ENCODE measurements at places on chromosomes 13 and 19.
A peak's percentile ranks its signal among the peaks of the same experiment; 100 is the strongest.

DNA sequence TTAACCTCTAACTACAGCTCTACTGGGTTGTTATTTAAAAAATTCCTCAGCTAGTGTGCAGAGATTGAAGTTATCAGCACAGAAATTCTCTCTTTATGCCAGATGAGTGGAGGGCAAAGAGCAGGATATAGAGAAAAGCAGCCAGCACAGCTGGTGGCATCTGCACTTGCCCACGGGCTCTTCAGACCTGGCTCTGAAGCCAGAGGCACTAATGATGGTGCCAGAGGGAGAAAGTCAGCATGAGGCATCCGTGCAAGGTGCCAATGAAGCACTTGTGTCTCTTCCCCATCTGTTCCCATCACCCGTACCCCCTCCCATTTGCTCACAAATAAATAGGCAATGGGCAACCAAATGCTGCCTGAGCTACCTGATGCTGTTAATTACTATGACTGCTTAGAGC, 138.9 kb downstream of the OLFM4 start:
- DNase-seq: no peak

- no peak for DNase-seq
These were observed 448.2 kb downstream of the KCTD12 start for GRCh38 chr13:76438050-76438449.

DNA sequence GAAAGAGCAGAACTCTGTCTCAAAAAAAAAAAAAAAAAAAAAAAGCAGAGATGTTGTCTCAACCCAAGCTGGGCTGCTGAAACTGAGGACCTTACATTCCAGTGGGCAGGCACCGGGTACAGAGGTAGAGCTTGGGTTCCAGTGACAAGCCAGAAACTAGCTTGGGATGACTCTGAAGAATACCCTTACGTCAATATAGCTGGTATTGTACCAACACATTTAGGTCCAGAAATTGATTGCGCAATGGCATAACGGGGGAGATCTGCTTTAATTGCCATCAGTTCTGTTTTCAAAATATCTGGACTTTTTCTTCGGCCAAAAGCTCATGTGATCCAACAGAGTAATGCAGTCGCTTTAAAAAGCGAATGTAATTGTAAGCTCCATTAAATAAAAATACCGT, 103.1 kb upstream of the UBL3 start:
- no peak for DNase-seq

DNA sequence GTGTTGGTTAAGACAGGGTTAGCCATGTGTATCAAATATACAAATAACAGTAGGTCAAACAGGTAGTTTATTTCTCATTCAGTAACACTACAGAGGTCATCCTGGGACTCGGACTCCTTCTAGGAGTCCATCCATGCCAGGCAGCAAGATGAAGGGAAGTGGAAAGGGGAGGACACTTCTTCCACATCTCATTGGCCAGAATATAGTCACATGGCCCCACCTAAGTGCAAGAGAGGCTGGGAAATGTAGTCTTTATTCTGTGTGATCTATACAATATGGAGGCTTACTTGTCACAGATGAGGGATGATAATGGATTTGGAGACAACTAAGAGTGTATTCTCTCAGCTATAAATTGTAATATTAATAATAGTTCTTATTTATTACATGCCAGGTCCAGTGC, 31.1 kb downstream of the RDH8 start:
- no peak for DNase-seq

- no peak for DNase-seq
These were observed 618 bp downstream of the HAUS8 start for GRCh38 chr19:17074634-17075034.

DNA sequence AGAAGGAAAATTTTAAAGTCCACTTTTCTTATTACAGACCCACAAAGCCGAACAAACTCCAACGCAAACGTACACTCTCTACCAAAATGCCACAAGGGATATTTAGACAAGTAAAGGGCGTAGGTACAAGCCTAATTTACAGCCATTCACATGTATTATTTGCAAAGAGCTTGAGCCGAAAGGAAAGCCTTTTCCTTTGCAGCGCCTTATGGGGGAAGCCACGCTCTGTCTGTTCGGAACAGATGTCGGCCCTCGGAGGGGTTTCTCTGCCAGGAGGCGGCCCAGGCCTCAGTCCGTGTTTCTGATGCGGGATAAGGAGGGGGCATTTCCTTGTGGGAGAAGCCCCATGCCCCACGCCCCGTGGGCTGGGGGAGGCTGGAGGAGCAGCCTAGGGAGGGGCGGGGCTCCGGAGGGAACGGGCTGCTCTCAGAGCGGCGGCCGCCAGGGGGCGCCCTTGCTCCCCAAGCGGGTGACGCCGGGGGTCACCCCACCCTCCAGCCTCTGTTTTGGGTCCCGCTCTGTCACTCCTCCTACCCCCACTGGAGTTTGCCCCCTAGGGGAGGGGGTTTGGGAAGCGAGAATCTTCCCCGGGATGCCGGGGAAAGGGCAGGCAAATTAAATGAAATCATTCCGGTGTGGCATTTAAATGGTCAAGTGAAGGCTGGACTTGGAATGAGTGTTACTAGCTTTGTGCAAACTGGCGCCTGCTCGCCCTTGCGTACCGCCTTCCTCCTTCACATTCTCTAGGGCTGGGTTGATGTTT, 2.9 kb downstream of the HTR2A start:
- DNase-seq: peak; percentile 85

DNA sequence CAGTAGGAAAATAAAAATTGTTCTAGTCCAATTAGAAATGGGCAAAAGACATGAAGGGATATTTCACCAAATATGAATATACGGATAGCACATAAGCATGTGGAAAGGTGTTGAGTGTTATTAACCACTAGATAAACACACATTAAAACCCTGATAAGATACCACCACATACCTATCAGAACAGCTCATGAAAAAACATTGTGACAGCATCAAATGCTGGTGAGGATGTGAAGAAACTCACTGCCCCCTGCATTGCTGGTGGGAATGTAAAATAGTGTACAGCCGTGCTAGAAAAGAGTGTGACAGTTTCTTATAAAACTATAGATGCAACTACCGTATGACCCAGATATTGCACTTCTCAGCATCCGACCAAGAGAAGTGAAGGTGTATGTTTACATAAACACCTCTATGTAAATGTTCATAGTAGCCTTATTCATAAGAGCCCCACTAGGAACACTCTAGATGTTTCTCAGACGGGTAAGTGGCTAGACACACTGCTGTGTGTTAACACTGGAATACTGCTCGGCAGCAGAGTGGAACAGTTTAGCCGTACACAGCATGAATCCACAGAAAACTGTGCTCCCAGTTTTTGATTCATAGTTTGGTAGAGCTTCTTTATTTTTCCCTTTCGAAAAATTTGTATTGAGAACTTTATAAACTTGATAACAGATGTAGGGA, 321.1 kb downstream of the MYO16 start:
- no peak for DNase-seq

- no peak for DNase-seq
These were observed 6.6 kb downstream of the FZR1 start for GRCh38 chr19:3512562-3513228.

- DNase-seq: no peak
These were observed 55.1 kb downstream of the CDADC1 start for GRCh38 chr13:49302817-49303216.

- DNase-seq: peak; percentile 54
These were observed 5.9 kb upstream of the GDF15 start for GRCh38 chr19:18379803-18380747.

GRCh38 chr19:46975925-46976782, 43.5 kb upstream of the NPAS1 start:
- no peak for DNase-seq

- DNase-seq: peak; percentile 98
These were observed 1.1 kb upstream of the ACP5 start for GRCh38 chr19:11578258-11579142.

DNA sequence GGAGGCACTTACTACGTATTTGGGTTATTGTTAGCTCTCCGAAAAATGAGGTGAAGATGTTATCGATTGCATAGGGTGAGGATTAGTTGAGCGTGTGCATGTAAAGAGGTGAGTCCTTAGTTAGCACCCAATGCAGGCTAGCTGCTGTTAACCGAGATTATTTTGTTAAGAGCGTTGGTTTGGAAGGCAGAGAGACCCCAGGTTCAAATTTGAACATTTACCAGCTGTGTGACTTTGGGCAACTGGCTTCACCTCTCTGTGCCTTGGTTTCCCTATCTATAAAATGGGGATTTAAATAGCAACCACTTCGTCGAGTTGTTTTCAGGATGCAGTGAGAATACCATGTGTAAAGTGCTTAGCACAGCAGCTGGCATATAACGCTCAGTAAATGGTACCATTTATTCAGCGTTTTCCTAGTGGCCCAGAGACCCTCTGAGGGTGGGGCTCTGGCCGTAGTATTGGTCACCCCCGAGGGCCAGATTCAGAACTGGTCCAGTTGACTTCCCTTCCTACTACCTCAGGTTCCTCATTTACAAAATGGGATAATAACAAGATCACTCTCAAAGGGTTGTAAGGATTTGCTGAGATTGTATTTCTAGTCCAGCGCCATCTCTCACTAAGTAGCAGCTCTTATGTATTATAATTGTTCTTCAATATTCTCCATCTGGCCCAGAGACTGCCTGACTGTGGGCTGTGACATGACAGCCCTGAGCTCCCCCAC, 887 bp downstream of the SIPA1L3 start:
- DNase-seq: no peak

- no peak for DNase-seq
These were observed 1.0 kb downstream of the PDX1 start for GRCh38 chr13:27920677-27921420.

GRCh38 chr19:33306853-33307792, 4.8 kb upstream of the CEBPA start:
- no peak for DNase-seq

Data from OCI-M1 (cell line).